ENCODE measurements at places on chromosomes 7 and 10.

GRCh38 chr10:130370721-130371120, 234.5 kb downstream of the GLRX3 start:
- DNase-seq = no peak

- no peak for DNase-seq
These were observed 285.8 kb downstream of the CAMK1D start for GRCh38 chr10:12635127-12635541.

- DNase-seq = no peak
These were observed 46.6 kb downstream of the LRRN3 start for GRCh38 chr7:111137296-111138192.

GRCh38 chr10:119705434-119705831, 20.4 kb upstream of the INPP5F start:
- DNase-seq = no peak

DNA sequence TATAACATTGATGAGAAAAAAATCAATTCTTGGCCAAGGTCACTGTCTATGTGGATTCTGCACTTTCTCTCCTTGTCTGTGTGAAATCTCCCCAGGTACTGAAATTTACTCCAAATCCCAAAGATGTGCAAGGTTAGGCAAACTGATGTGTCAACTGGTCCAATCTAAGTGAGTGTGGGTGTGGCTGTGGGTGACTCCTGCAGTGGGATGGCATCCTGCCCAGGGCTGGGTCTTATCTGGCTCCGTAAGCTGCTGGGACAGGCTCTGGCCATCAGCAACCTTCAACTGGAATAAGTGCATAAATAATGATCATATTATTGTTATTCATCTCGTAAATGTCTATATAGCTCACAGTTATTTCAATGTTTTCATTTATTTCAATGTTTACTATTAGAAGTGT, 79.3 kb downstream of the JCAD start:
- no peak for DNase-seq

DNA sequence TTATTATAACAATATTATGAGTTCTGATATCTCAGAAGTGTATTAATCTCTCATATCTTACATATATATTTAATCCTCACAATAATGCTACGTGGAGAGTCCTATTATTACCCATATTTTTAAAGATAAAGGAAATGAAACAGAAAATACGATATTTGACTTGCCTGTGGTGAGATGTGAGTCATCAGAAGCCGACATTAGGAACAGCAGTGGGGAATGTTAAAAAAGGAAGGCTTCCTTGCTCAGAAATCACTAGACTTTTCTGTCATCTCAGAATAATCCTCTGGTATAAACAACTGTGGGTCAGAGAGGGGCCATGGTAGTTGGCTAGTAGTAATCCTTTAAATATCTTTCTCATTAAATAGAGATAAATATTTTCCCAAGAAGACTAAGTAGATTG, 402.3 kb upstream of the PCDH15 start:
- DNase-seq = no peak

GRCh38 chr10:15455456-15455855, 84.4 kb upstream of the FAM171A1 start:
- no peak for DNase-seq

DNA sequence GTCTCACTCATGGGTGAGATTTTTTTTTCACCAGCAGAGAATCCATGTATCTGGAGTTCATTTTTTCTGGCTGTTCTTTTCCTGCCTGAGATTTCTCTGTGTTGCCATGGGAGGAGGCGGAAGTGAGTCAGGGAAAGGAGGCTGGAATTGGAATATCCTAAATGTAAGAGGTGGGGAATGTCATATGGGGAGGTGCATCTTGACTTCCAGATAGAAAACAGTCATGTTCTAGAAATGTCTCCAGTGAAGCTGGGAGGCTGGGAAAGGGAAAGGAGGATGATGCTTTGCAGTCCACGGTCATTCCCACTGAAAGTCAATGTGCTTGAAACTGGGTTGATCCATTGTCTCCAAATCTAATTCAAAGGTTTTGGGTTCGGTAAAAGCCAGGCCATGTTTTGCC, 39.7 kb upstream of the HPS1 start:
- DNase-seq = no peak

- DNase-seq = no peak
These were observed 56.4 kb upstream of the PLPP4 start for GRCh38 chr10:120400601-120401000.

DNA sequence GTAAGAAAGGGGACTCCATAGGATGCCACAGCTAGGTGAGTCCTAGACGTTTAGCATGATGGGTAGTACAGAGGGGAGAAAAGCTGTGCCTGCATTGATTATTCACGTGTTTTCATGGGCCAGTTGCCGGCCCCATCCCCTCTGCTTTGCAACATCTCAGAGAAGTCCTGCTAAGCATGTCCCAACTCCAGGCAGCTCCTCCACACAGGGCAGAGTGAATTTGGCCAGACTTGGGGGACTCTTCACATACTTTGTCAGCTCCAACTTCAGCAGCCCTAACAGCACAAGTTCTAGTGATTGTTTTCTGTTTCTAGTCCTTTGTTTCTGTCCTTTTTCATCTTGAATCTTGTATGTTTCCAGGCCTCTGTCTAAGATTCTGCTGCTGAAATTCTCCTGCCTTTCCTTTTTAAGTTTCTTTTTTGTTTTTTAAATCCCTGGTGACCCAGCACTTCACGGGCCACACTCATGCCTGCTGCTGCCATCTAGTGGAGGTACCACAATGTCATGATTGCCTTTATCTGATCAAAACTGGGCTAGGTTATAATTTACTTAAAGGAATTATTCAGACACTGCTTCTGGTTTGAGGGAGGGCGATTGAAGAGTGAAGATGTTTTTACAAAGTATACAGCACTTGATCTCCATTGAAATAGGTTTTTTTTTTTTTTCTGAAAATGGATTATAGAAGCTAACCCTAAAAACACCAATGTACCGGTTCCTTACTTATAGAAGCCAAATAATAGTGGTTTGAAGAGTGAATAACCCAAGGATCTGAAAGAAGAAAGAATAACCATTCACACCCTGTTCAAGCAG, 276.9 kb downstream of the CSTF2T start:
- peak; percentile 53 for DNase-seq

DNA sequence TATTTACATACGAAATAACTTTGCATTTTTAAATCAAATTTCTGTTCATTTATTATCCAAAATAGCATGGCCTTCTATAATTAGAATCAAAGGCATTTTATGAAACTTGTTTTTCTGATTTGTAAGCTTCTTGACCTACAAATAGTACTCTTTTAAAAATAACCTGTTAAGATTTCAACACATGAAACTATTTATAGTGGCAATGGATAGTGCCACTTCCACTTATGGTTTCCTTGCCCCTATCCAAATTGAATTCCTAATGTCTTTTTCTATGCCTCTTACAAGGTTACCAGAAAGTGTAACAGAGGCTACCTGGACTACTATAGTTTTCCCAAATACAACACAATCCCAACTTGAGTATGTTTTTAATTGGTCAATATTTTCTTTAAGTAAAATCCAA, 263.5 kb downstream of the SEMA3D start:
- DNase-seq = no peak

GRCh38 chr7:55127135-55127551, 108.3 kb downstream of the EGFR start:
- no peak for DNase-seq

DNA sequence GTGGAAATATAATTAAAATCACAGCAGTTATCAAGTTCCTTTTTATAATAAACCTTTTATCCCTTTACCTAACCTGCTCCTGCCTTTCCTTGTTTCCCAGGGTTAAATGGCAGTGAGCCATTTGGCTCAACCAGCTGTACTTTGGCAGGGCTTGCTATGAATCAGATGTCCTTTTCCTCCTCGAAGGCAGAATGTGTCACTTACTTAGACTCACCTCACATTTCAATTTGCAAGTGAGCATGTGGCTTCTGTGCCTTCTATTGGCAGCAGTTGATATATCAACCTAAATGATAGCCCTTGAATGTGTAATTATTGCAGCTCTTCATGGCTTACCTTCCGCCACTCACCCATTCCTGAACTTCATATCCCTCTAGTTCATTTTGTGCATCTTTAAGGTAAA, 301.7 kb downstream of the CSTF2T start:
- DNase-seq = no peak

DNA sequence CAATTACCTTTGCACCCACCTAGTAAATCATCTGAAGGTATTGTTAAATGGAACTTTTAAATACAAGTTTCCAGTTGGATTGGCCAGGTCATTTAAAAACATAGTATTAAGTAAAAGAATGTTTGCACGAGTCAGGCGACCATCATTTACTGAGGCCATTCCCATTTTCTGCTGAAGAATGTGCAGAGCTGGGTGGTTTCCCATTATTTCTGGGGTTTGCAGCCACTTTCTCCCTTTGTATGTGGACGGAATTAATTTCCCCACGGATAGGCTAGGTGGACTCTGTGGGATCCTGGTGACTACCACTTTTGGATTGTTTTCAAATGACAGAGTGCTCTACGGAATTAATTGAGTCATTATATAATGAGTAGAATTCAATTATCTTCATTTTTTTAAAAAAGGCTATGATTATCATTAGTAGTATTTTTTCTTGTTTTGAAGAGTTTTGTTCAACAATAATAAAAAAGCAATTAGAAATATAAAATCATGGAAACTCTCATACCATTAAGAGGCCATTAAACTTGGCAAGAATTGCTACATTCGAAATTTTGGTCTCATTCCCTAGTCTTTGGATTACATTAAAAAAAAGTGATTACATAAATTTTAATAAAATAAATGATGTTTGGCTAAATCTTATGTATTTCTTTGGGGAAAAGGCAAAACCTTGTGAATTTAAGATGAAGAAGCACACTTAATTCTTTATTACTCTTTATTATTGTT, 120.4 kb upstream of the FZD8 start:
- DNase-seq = no peak

DNA sequence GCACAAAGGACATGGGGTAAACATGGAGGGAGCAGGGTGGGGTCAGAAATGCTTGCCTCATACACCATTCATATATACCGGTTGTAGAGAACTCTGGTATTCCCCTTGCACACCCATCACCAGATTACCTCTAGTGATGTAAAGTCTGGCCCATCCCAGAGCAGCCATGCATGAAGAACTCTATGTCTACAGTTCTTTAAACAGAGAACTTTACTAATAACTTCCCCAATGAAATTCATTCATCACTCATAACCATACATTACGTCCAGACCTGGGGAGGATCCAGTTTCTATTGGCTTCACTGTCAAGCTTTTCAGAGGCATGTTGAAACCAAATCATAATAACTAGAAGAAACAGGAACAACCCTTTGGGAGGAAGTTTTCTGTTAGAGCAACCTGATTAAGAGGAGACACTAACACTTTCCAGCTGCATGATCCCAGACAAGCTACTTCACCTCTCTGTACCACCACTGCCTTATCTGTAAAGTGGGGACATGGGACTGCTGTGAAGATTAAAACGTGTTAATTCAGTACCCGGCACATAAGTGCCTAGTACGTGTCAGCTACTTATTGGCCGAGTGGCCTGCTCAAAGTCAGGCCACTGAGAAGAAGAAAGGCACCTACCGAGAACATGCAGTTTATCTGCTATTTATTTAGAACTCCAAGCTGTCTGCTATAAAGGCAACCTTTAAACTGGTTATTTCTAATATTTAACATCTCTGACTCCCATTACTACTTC, 59.7 kb downstream of the IGF2BP3 start:
- no peak for DNase-seq

GRCh38 chr7:151754688-151755130, 122.2 kb downstream of the PRKAG2 start:
- no peak for DNase-seq

DNA sequence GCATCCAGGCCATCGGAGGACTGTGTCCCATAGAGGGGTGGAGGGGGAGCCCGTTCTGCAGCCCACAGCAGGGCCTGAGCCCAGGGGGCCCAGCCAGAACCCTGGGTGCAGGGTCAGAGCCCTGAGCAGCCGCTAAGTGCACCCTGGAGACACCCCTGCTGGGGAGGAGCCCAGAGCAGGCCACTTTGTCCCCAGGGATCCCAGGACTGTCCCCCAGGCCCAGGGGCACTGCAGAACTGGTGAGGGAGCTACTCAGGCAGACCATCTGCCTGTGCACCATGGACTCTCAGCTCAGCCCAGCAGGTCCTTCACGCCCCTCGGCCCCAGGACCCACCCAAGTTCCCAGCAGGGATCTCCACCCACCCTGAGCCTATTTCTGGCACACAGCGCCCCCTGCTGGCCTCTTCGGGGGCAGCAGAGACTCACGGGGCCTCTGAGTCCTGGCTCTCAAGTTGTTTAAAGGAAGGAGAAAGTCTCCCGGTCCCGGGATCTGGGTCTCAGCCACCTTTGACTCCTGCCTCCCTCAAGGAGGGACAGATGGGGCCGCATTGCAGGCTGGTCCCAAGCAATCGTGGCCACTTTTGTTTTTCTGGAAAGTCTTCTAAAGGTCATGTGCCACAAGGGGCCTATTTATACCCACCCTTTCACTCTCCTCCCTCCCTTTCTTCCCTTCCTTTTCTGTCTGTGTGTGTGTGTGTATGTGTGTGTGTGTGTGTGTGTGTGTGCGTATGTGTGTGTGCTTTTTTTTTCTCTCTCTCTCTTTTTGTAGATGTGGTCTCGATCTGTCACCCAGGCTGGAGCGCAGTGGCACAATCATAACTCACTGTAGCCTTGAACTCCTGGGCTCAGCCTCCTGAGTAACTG, 90.3 kb downstream of the MYL10 start:
- peak; percentile 81 for DNase-seq

DNA sequence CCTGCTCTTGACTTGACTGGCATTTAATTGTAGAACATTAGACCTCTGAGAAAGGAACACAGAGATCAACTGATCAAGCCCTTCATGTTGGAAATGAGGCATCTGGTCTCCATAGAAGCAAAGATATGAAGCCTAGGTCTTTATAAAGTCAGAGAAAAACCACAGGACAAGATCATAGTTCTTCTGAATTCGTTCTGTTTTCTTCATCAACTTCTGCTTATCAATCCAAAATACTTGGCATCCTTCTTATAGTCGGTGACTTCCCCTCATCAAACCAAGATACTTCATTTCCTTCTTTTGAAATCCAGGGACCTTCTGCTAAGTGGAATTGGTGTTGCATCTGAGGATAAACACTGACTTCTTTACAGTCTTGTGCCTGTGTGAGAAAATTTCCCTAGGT, 77.1 kb upstream of the PRKCQ start:
- DNase-seq = no peak

DNA sequence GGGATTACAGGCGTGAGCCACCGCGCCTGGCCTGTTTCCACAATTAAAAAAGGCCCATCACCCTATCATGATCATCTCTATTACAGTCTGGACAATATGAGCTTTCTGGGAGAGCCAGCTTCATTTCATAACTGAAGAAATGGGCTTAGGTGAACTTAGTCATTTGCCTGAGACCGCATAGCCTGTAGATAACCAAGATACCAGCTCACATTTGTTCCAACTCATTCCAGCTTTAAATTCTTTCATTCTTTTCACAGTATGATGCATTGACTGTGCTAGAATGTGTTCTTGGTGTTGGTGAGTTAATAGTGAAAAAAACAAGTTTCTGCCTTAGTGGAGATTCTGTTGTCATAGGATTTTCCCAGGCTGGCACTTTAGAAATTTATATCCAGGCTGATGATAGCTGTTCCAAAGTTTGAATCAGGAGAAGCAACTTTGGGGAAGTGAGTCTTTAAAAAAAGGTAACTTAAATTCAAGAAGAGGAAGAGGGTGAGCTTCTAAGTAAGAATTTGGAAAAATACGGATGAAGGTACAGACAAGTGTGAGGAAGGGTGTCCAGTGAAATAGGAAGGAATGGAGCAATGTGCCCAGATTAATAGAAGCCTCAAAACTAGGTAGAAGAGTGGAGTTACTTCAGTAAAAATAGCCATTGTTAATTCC, 2.1 kb upstream of the H2AZ2 start:
- no peak for DNase-seq

Measured in stimulated activated effector memory CD8-positive, alpha-beta T cell treated with anti-CD3 and anti-CD28 coated beads, Interleukin-12 subunit alpha, Interleukin-12 subunit beta, amount 100 ng/mL, for 72 hours (primary cell).